ENCODE measurements at places on chromosomes 16 and 17. TPM values are rescaled to one million over a fixed set of nuclear protein-coding genes. Genes with fewer than 3 reads are reported as not detected.

NRN1L gene
- 0.19 TPM for total RNA-seq

NECAB2 gene
- total RNA-seq: 2.6 TPM

RAB26 gene
- total RNA-seq: 4.4 TPM

COASY gene
- total RNA-seq: 117 TPM

HBM gene
- not detected for total RNA-seq

Data from A549 treated with AZD2906 at 1 μM for 4 hours (cell line).